ENCODE measurements at places on chromosomes 3 and 15. TPM values are rescaled to one million over a fixed set of nuclear protein-coding genes. Genes with fewer than 3 reads are reported as not detected.

The WDR72 gene
- total RNA-seq, result 5.9 TPM

The CPB1 gene
- total RNA-seq, result not detected

The MRAS gene
- total RNA-seq, result 8.8 TPM

The HOMER2 gene
- 22.5 TPM for total RNA-seq

The DISP2 gene
- total RNA-seq, result 1.9 TPM

The ANKRD63 gene
- total RNA-seq, result 0.46 TPM

The EMC7 gene
- 146 TPM for total RNA-seq

The GOLGA8J gene
- not detected for total RNA-seq

The SNTN gene
- total RNA-seq, result not detected

The IGF2BP2 gene
- 14.0 TPM for total RNA-seq

The B3GNT5 gene
- 30.7 TPM for total RNA-seq

The TBL1XR1 gene
- total RNA-seq, result 19.2 TPM

The SLC51B gene
- total RNA-seq, result 15.9 TPM

The USP13 gene
- 12.7 TPM for total RNA-seq

The GUCA1C gene
- not detected for total RNA-seq

The ACKR2 gene
- total RNA-seq, result not detected

The DNAH12 gene
- total RNA-seq, result 0.09 TPM

The MORC1 gene
- not detected for total RNA-seq

The ARHGAP31 gene
- 0.75 TPM for total RNA-seq

The CAMP gene
- not detected for total RNA-seq

The PROS1 gene
- 13.8 TPM for total RNA-seq

The CLDN1 gene
- 19.6 TPM for total RNA-seq

The PLSCR5 gene
- total RNA-seq, result not detected

The CDV3 gene
- 106 TPM for total RNA-seq

The LRRC31 gene
- total RNA-seq, result not detected

The TMEM212 gene
- not detected for total RNA-seq

The FSIP1 gene
- 1.6 TPM for total RNA-seq

The PTPN9 gene
- total RNA-seq, result 57.8 TPM

The SLC24A5 gene
- total RNA-seq, result not detected

The EPHB1 gene
- total RNA-seq, result 0.05 TPM

The AP3B2 gene
- total RNA-seq, result 0.61 TPM

The GRM2 gene
- total RNA-seq, result 0.14 TPM

The IL5RA gene
- total RNA-seq, result not detected

The PRSS50 gene
- not detected for total RNA-seq

Measured in A549 treated with Hydrocortisone at 1 μM for 4 hours (cell line).